Anterior cingulate cortex (tissue), 58 donors: ENCODE measurements at places on chromosomes 5 and 9.

DNA sequence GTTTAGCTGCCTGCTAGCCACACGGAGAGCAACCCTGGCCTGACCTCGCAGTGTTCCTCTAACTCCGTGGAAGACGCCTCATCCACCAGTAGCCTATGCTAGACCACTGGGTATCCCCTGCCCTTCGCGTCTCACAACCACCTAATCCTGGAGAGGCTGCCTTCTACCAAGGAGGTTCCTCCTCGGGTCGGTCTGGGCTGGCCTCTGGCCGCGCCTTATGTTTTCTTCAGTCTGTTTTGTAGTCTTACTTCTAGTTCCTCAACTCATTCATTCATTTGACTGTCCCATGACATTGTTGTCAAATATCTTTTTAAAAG, 1.6 kb upstream of the TPM2 start:
- DNase-seq: no peak

DNA sequence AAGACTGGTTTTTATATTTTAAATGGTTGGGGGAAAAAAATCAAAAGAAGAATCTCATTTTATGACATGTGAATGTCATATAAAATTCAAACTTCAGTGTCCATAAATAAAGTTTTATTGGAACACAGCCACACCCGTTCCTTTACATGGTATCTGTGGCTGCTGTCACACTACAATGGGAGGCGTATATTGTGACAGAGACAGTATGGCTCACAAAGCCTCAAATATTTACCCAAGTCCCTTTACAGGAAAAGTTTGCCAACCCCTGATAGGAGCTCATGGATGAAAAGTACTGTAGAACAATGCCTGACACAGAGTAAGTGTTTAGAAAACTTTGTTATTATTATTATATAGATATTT, 5.2 kb upstream of the DUSP1 start:
- DNase-seq: no peak

GRCh38 chr9:106577121-106577520, 285.8 kb upstream of the ZNF462 start:
- DNase-seq: no peak

- no peak for DNase-seq
Measured at GRCh38 chr9:93843396-93843795, 111.8 kb downstream of the BARX1 start.

GRCh38 chr5:154535535-154535934, 57.5 kb upstream of the HAND1 start:
- DNase-seq: no peak

DNA sequence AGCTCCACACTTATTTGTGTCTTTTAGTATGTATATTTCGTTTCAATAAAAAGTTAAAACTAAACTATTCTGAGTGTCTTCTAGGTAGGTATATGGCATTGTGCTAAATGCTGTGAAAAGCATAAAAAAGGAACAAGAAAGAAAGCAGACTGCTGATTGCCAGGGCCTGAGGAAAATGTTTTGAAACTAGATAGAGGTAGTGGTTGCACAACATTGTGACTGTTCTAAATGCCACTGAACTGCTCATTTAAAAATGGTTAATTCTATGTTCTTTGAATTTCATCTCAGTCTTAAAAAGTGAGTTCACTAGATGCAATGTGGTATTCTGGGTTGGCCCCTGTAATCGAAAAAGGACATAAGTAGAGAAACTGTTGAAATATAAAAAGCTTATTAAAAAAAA, 2.6 kb upstream of the ALAD start:
- no peak for DNase-seq

DNA sequence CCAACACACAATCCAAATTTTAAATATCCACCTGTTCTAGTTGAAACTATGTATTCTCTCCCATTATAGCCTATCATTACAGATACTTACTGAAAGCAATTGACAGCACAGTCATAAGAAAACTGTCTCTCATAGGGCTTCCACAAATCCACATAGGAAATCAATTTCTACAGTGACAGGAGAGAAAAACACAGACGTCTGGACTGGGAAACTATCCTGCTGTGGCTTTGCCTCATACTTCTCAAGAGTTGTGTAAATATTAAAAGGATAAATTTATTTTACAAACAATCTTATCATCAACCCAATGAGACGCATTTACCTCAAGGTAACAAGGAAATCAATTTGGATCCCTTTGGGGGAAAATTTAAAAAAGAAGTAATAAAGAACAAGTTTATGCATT, 517.5 kb downstream of the EFNA5 start:
- DNase-seq: no peak

GRCh38 chr5:149372076-149372795, 6.9 kb downstream of the IL17B start:
- DNase-seq: no peak

GRCh38 chr5:1666812-1667588, 132.6 kb downstream of the MRPL36 start:
- no peak for DNase-seq

DNA sequence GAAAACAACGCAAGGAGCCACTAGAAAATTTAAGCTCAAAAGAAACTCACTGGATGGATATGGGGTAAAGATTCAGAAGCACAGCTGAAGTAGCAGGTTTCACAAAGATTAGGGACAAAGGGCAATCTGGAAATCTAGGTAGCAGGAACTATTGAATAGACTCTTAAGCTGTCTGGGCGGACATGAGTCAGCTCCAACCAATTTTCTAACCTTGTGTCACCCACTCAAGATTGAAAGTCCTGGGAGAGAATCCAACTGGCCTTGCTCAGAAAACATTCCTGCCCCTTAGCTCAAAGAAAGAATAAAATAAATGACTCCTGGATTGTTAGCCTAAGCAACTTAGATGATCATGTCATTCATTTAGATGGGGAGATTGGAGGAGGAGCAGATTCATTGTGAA, 69.2 kb downstream of the STK32A start:
- no peak for DNase-seq

DNA sequence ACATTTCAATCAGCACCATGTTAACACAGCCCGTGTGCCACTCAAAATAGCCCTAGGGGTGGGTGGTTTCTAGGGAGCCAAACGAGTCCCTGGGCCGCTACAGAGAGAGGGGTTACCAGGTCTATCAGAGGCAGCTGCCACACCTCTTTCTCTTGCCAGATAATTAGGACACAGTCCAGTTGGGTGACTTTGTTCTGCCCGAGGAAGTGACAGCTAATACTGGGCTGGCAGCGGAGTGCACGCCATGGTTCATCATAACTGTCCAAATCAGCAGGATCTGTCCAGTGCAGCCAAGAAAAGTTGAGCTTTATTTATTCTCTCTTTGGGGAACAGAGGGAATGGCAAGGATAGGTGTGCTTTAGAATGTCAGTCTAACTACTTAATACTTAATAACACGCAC, 583.8 kb downstream of the BRINP1 start:
- no peak for DNase-seq

GRCh38 chr9:35680331-35681105, 6.8 kb downstream of the CA9 start:
- no peak for DNase-seq

GRCh38 chr9:61669352-61669751, 479.5 kb downstream of the SPATA31A7 start:
- DNase-seq: no peak

GRCh38 chr9:130531670-130532069, 47.7 kb upstream of the FUBP3 start:
- DNase-seq: no peak

GRCh38 chr9:3948826-3949556, 350.9 kb downstream of the GLIS3 start:
- DNase-seq: no peak

- no peak for DNase-seq
Measured at GRCh38 chr5:109703166-109703565, 13.4 kb downstream of the MAN2A1 start.

DNA sequence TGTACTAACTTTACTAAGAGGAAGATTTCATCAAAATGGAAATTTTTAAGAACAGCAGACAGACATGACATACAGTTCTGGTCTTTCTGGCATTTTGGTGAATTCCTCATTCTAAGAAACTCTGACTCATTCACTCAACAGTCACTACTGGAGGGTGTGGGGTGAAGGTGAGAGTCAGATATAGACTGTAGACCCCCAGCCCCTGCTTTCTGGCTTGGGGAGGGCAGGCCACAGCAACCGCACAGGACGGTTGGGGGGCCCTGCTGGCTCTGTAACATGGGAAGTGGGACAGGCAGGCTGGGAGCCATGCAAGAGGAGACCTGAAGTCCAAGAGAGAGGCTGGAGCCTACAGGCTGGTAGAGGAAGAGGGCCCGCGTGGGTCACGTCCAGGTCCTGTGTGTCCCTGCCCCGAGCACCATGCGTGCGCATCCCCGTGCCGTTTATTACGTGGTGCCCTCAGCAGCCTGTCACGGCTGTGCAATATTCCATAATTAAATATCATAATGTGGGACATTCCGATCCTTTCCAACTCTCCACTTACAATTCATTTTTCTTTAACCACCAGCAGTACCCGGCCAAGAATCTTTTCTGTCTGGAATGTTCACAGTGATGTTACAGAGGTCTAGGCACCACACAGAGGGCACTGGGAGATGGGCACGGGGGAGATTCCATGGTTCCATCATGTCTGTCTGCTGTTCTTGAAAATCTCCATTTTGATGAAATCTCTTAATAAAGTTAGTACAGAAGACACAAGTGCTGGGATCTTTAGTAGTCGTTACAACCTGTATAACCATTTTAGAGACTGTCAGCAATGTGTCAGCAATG, 75.5 kb downstream of the SEMA4D start:
- no peak for DNase-seq
